ENCODE measurements at places on chromosomes 11 and 22.

- peak; percentile 77 for DNase-seq
Measured at GRCh38 chr11:65558002-65558929, at the start of gene LTBP3. LTBP3 (minus strand) TSS chr11:65558359; CDS start chr11:65557959, 400 bp downstream.

DNA sequence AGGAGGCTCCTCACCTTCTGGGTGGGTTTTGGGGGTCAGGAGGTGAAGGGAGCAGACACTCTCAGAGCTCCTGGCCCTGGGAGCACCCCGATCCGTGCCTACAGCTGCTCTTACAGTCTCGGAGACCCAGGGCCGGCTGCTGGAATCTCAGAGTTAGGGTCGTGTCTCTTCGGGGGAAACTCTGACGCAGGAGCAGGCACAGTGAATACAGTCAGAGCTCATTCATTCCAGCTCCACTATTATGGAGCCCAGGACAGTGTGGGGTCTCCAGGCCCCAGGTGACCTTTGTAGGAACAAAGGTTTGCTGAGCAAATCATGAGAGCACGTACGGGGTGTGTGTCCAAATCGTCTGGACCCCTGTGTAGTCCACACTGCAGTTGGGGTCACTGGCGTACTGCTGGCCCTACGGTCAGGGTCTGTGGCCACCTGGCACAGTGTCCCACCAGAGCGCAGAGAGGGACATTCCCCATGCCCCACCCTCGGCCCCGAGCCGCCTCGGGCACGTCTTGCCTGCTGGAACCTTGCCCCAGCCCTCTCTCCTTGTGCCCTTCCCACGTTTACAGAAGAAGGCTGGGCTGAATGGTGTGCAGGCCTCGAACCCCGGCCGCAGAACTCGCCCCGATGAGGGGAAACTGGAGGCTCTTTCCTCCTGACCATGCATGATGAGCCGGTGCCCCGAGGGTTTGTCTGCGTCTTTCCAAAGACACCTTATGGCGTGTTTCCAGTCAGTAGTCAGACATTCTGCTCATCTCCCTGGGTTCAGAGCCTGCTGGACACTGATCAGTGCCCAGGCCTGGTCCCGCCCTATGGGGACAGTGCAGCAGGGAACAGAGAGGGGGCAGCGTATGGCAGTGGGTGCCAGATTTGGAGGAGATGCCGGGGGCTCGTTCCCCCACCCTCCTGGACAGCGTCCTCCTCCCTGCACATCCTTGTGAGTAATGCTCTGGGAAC lies 1166.6 kb downstream of the BRD1 start:
- no peak for DNase-seq

GRCh38 chr22:44026066-44026629 lies 2.0 kb downstream of the PARVB start:
- no peak for DNase-seq

DNA sequence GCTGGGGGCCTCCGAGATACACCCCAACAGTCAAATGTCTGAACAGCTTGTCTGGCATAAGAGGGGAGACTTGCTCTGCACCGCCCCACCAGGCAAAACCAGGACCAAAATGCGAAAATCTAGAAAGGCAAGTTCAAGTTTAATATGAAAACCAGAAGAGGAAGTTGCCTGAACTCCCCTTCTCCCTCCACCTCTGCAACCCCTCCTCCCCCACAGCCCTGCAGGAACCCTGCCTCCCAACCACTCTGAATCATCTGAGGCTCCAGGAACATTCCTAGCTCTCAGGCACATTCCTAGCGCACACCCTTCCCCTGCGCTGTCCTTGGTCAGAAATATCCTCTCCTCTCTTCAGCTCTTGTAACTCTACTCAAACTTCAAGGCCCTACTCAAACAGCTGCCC lies 36.7 kb downstream of the ISX start:
- peak; percentile 71 for DNase-seq

DNA sequence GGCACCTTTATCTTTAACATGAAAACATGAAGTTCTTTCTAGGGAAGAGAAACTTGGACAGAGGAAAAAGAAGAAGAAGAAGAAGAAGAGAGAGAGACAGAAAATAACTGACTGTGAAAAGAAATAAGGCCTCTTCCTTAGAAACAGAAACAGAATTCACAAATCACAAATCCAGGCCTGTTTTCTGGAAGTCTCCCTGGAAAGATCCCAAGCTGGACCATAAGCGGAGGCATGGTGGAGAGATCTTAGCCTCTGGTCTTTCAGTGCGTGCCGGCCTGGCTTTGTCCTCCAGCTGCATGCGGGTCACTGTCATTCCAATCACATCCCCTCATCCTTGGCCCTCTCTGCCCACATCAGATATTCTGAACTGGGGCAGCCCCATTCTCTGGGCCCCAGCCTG lies 6.9 kb downstream of the FXYD6 start:
- DNase-seq, result no peak
